Effector CD8-positive, alpha-beta T cell (primary cell): ENCODE measurements at places on chromosomes 12 and 14.

DNA sequence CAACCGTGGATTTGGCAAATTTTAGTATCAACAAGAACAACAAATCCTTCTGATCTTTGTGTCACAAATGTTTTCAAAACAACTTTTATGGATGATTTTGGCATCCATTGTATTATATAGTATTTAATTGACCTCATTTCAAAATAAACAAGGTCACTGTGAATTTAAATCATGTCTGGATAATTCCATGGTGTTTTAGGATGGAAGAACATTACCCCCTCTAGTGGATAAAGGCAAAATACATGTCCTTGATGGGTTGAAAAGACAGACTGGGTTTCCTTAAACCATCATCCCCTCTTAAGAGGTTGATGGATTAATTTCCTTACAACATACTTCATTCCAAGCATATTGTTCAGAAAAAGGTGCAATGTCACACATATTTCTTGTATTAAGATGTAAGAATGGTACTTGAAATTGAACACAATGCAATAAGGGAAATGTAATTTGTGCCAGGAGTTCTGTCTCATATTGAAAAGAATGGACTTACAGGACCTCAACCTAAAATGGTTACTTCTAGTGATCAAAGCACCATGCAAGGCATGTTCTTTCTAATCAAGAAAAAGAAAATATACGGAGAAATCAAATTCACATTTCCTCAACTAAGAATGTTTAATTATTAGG, 352.0 kb downstream of the BCAT1 start:
- DNase-seq, result no peak

DNA sequence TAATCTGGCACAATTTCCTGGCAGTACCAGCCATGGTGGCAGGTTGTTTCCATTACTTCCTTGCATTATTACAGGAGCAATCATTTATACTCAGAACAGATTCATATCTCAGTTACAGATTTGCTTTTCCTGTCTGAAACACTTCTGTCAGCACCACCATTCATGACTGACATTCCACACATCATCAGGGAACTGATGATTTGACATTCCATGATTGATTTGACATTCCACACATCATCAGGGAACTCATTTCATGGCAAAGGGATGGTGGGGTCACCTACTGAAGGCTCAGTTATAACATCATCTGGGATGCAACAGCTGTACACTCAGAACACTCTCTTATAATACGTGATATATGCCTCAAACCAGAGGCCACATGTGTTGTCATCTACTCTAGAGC, 30.9 kb upstream of the RERGL start:
- no peak for DNase-seq

DNA sequence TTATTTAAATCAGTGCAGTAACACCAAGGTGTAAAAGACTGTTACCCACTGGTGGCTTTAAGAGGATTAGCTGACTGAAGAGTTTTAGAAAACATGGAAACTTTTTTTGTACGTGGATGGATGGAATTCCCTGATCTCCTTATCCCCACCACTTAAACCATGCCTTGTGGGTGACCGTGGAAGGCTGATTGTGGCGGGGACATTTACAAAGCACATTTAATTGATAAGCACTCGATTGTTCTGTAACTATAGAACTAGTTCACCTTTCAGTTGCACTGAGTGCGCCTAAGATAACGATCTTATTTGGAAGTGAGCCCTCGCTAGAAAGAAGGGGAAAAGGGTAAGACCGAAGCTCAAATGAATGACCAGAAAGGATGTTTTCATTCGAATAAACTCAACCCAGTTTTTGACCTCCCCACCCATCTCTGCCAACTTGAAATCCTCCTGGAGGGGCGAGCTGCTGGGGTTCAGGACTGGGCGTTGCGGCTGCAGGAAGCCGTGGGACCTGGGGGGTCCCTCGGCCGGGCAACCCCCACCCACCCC, 688 bp upstream of the RASSF3 start:
- no peak for DNase-seq

DNA sequence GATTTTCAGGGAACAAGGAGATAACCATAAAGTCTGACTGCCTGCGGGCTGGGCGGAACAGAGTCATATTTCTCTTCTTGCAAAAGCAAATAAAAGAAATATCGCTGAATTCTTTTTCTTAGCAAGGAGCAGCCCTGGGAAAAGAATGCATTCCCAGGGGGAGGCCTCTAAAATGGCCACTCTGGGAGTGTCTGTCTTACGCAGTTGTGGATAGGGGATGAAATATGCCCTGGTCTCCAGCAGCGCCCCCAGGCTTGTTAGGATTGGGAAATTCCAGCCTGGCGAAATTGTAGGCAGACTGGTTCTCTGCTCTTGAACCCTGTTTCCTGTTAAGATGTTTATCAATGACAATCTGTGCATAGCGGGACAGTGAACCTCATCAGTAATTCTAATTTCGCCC, 40.5 kb downstream of the PCNX1 start:
- DNase-seq, result no peak

DNA sequence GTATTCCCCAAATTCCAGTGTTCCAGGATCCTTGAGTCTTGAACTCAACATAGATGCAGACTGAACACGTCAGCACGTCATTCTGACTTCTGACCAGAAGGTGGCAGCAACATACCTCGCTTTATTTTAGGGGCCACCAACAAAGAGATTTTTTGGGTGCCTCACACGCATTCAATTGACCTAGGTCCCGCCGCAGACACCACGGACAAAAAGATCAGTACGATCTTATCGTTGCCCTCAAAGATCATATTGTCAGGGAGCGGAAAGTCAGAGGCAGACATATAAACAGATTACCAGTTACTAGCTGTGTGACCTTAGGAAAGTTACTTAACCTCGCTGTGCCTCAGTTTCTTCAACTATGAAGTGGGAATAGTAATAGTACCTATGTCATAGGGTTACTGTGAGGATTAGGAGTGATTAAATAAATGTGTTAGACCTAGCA, 6.5 kb upstream of the PRPH start:
- peak; percentile 60 for DNase-seq

- DNase-seq, result no peak
Measured at GRCh38 chr12:80553316-80553715, 109.3 kb downstream of the PTPRQ start.

GRCh38 chr12:74328623-74329022, 209.0 kb upstream of the ATXN7L3B start:
- no peak for DNase-seq

DNA sequence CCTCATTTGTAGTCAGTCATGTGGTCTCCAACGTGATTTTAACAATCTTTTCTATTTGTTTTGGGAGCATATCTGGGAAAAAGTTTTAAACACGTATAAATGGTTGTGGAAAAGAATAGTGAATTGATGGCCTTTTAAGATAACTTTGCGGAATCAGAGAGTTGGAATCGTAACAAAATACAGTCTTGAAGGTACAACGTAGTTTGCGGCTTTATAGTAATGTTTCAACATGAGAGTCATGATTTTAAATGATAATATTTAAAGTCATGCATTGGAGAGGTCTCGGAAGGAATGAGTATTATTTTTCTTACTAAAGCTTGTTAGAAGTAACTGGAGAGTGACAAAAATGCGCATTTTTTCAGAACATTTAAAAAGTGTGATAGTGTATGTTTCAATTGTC, 1.6 kb downstream of the AEBP2 start:
- no peak for DNase-seq

- no peak for DNase-seq
Measured at GRCh38 chr14:73125169-73125588, 11.1 kb upstream of the PSEN1 start.

DNA sequence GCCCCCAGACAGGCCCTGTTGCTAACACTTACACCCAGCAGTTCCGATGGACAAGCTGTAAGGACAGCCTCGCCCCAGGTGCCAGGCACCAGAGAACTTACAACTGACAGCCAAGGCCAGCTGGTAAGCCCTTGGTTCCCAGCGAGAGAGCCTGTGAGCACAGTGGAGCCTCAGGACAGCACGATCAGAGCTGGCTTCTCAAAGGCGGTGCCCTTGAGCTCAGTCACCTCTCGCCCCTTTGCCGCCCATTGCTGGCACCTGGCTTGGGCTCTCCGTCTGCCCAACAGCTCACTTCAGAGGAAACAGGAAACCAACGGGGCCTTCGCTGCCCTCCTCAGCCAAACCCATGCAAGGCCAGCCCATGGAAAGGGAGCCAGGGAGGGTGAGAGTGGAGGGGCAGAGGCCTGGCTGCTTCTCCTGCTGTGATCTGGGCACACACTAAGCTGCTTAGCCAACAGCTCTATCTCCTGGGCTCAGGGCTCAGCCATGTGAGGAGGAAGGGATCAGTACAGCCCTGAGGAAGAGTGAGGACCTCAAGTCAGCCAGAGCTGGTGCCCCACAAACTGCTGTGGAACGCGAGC, 98.5 kb downstream of the SINHCAF start:
- no peak for DNase-seq

GRCh38 chr14:91606851-91607250, 96.7 kb upstream of the PPP4R3A start:
- DNase-seq, result no peak

DNA sequence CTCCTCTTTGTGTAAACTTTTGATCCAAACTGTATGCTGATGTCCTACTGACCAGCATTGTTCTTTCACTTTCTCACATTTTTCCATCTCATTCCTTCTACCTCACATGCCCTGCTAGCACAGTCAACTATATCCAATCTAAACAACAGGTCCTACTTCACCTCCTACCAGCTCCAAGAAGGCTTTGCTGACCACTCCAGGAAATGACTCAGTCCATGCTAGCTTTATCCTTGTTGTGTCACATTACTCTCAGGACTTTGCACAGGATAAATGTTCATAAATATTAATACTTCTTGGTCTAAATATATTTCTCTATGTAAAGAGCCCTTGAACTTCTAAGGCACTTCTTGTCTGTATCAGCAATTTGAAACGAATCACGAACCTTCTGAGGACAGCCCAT, 64.9 kb upstream of the PCED1B start:
- DNase-seq, result no peak

DNA sequence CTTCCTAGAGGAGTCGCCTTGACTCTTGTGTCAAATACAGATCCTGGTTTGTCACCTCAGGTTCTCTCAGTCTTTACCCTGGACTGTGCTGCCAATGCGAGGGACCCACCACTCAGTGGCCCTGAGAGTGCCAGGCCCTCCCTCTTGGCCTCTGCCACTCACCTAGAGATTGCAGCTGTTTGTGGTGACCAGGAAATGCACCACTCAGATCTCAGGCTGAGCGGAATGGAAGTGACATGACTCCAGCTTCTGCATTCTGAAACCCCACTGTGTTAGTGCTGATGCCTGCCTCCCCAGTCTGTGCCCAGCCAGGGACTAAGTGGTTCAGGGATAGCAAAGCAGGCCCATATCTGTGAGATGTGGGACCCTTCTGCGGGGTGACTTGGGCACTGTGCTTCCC, 27.8 kb upstream of the NEDD1 start:
- no peak for DNase-seq

GRCh38 chr14:75430116-75430515, 2.3 kb downstream of the JDP2 start:
- DNase-seq, result no peak

DNA sequence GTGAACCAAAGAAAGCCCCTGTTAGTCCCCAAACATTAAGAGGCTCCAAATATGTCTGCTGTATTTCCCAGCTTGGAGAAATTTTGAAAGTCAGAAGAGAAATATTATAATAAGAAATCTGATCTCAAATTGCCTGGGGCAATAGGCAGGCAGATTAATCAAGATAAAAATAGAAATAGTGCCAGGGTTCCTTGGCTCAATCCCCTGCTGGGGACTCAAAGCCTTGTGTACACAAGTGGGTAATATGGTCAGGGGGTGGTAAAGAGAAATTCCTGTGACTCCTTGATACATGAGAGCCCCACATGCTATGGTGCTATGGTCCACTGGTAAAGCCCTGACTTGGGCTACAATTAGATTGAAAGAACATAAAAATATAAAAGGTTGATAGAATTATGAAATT, 41.3 kb upstream of the ARID2 start:
- DNase-seq, result no peak
